ENCODE measurements at places on chromosomes 4 and X.

GRCh38 chr4:26822546-26822945, 38.1 kb upstream of the STIM2 start:
- DNase-seq = no peak

- DNase-seq = no peak
These were observed 525.5 kb upstream of the BOD1L1 start for GRCh38 chr4:14152834-14153519.

DNA sequence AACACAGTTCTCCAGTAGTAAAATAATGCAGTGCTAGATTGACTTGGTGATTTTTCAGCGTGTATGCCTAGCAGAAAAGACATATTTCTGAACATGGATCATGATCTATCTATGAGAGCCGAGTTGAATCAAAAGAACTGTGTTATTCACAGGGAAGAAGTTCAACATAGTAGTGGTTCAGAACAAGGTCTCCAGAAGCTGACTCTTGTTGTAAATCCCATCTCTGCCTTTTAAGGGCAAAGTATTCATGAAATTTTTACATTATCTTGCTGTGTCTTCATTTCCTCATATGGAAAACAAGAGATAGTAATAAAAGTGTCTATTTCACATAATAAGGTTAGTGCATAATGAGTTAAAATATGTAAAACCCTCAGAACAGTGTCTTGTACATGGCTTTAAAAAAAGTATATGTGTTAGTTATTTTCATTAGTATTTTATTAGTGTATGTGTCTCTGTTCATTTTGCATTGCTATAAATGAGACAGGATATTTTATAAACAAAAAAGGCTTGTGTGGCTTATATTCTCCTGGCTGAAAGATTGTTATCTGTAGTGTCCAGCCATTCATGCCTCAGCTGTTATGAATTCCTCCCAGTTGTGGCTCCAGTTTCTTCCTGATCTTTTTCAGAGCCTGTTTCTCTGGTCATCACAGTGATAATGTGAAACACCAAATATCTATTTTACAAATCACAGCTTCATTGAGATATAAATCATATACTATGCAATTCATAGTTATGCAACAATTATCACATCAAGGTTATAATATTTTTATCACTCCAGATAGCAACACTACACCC, 1351.2 kb downstream of the STIM2 start:
- DNase-seq = no peak

DNA sequence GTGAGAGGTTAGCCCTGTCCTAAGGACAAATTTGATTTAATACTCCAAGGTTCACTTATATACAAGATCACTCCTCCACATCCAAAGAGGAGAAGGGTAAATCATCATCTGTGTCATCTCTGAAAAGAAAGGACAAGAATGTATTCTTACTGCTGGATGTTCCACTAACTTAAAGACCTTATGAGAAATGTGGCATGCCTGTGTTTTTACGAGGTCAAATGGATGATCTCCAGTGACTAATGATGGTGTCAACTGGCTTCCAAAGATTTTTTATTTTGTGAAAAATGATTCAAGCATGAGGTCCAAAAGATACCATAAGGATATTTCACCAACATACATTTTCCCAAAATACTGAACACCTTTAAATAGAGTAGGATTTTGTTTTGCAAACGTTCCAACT, 143.4 kb downstream of the PTCHD1 start:
- no peak for DNase-seq

DNA sequence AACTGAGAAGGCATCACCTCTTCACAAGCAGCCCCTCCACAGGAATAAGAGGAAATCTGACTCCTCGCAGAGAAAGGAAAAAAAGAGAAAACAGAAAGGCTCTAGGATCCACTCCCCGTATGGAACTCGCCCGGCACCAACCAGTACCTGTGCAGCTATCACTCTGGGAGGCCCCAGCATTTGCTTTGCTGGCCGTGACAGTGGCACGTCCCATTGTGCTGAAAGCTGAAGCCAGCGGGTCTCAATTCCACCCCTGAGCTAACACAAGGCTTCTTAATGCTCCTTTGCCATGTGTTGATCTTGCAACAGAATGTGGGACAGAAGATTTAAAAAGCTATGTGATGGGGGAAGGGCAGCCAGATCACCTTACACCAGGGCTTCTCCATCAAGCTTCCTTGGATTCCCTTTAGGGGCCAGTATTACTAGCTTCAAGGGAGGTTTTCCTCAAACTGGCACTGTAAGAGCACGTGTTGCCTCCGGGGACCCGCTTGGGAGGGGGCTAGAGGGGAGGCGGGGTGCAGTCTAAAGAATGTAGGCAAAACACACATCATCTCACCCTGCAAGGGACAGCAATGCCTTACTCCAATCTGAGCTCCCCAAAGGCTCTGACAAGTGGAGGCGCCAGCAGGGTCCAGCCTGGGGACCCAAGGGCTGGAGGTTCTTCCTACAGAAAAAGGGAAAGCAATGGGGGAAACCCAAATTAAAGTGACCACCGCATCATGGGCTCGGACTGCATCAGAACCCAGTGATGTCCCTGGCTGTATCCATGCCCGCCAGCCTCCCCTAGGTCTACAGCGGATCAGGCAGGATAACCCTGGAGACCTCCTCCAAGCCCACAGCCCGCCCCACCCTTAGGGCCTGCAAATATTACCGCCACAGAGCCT, 1.2 kb downstream of the USP46 start:
- DNase-seq = peak; percentile 5

DNA sequence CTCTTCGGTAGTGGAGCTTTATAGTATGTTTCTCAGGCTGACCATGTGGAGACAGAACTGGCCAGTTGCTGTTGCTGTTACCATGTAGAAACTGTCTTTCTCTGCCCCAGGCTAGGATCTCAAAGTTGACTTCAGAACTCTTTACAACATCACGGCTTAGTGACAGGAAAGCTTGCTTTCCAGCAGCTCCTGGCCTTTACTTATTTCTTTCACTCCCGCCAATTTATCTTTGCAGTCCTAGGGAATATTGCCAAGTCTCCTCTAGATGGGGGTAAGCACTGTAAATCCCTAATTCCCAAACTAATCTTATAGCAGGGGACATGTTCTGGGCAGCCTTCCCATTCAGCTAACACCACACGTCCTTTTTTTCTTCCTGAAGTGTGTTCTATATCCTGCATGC, 631.6 kb downstream of the SPRY1 start:
- DNase-seq = no peak

- peak; percentile 31 for DNase-seq
These were observed 57.2 kb upstream of the FAM9C start for GRCh38 chrX:13101441-13102139.
